Colonic mucosa (tissue), 4 donors: ENCODE measurements at places on chromosomes 7 and 10.

DNA sequence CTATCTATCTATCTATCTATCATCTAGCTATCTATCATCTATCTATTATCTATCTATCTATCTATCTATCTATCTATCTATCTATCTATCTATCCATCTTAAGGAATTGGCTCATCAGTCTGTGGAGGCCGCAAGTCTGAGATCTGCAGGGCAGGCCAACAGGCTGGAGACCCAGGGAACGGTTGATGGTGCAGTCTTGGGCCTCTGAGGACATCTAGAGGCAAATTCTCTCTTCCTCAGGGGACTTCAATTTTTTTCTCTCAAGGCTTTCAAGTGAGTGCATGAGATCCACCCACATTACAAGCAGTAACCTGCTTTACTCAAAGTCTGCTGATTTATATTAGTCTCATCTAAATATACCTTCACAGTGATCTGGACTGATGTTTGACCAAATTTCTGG lies 197.0 kb downstream of the GLRX3 start:
- no peak for DNase-seq

- peak; percentile 33 for DNase-seq
These were observed 141.4 kb upstream of the PRKCQ start for GRCh38 chr10:6721480-6721879.

DNA sequence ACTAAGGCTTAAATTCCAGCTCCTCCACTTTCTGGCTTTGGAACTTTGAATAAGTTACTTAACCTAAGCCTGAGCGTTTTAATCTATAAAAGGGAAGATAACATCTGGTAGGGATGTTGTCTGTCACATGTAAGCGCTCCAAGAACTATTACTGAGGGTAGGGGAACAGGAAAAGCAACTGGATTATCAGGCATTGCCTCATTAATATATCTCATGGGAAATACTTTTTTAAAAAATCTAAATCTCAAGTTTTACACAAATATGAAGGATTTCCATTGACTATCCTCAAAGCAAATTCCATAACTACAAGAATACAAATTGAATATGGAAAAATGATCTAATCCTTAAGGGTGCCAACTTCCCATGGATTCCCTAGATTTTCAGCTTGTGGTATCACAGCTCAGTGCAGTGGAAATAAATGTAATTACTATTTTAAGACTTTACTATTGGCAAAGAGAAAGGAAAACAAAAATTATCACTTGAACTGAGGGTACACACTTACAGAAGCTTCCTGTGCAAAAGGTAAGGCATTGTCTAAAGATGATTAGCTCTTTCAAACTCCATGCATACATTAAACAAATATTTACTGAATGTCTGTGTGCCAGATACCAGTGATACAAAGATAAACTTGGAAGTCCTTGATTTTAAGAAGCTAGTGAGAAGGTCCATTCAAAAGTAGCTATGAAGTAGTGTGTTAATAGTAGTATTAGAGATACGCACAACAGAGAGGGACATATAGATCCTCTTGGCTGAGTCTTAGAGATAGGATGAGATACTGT lies 38.4 kb downstream of the NT5C2 start:
- DNase-seq: no peak

GRCh38 chr10:17729630-17730029 lies 22.4 kb upstream of the TMEM236 start:
- no peak for DNase-seq

DNA sequence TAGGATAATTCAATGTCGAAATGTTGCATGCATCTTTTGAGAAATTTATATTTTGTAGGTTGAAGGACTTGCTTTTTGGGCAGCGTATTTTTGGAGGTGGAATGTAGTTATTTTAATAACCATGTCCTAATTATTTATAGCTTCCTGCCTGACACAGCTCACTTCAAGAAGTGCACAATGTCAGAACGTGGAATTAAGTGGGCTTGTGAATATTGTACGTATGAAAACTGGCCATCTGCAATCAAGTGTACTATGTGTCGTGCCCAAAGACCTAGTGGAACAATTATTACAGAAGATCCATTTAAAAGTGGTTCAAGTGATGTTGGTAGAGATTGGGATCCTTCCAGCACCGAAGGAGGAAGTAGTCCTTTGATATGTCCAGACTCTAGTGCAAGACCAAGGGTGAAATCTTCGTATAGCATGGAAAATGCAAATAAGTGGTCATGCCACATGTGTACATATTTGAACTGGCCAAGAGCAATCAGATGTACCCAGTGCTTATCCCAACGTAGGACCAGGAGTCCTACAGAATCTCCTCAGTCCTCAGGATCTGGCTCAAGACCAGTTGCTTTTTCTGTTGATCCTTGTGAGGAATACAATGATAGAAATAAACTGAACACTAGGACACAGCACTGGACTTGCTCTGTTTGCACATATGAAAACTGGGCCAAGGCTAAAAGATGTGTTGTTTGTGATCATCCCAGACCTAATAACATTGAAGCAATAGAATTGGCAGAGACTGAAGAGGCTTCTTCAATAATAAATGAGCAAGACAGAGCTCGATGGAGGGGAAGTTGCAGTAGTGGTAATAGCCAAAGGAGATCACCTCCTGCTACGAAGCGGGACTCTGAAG lies 620 bp downstream of the ZRANB1 start:
- DNase-seq: no peak

- no peak for DNase-seq
These were observed 56.5 kb upstream of the MPP7 start for GRCh38 chr10:28359334-28359733.

GRCh38 chr10:71390461-71390835 lies 6.3 kb upstream of the CDH23 start:
- no peak for DNase-seq

- DNase-seq: no peak
These were observed 13.1 kb downstream of the TECPR1 start for GRCh38 chr7:98238976-98239375.

DNA sequence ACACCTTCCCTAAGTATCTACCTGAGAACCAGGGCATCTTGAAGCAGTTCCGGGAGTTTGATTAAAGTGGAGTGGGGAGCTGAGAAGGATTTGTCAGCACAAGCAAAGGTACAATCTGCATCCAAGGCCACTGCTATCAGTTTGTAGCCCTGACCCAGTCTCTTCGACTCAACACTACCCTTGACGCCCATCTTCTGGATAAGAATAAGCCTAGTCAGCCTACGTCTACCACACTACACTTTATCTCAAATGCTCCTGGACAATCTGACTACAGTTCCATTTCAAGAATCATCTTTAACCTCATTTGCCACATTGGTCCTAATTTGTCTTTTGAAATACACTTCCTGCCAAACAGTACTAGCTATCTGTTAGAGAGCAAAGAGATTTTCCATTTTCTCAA lies 134.1 kb upstream of the C1GALT1 start:
- no peak for DNase-seq

GRCh38 chr10:100631192-100631591 lies 95.4 kb downstream of the HIF1AN start:
- DNase-seq: no peak

DNA sequence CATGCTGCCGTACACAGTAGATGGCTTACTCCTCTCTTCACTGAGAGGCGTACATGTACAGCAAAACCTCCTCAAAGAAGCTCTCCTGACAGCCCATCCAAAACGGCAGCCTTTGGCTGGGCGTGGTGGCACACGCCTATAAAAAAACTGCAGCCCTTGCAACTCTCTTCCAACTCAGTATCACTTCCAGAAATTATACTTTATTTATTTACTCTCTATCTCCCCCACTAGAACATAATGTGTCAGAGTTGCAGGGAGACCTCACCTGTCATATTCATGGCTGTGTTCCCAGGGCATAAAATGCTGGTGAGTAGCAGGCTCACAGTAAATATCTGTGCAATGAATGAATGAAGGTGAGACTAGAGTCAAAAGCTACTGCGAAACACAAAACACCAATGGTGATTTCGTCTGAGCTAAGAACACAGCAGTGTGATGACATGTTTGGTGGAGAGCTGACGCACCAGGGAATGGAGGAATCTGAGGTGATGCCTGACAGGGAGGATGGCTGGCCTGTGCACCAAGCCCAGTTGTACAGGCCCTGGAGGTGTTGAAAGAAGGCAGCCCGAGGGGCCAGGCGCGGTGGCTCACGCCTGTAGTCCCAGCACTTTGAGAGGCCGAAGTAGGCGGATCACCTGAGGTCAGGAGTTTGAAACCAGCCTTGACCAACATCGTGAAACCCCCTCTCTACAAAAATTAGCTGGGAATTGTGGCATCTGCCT lies 55.3 kb downstream of the COBL start:
- no peak for DNase-seq

DNA sequence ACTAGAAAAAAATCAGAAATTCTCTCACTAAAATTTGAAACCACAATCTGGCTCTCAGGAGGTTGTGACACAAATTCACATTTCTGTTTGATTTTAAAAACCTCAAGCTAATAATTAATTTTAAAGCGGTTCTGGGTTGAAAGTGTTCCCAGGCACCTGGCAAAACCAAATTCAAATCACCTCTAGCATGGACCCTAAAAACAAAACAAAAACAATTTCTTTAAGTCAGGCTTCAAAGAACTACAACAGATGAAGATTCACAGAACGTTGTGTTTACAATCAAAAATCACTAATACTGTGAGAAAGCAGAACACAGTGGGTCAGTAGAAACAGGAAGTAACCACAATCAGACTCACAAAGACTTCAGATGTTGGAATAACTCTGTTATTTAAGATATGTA lies 7.2 kb upstream of the RELN start:
- DNase-seq: no peak

- DNase-seq: no peak
These were observed 296.3 kb upstream of the SEMA3D start for GRCh38 chr7:85483177-85483576.

GRCh38 chr10:57221674-57222073 lies 860.6 kb upstream of the ZWINT start:
- DNase-seq: no peak

GRCh38 chr7:111012799-111013675 lies 77.9 kb upstream of the LRRN3 start:
- no peak for DNase-seq

DNA sequence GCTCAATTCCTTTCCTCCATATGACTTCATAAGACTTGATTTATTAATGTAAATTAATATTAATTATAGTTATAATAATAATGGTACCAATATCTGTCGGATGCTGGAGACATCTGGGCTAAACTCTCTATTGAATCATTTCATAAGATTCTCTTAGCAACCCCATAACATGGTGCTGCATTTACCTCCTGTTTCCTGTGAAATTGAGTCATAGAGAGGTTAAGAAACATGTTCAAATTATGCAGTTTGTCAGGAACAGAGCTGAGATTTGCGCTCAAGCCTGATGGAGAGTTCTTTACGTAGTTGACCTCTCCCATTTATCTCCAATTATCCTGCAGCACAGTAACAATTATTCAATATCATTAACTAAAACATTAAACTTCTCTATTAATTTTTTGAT lies 621.8 kb upstream of the FZD8 start:
- no peak for DNase-seq

GRCh38 chr7:99953649-99954048 lies 22.2 kb downstream of the AZGP1 start:
- no peak for DNase-seq

DNA sequence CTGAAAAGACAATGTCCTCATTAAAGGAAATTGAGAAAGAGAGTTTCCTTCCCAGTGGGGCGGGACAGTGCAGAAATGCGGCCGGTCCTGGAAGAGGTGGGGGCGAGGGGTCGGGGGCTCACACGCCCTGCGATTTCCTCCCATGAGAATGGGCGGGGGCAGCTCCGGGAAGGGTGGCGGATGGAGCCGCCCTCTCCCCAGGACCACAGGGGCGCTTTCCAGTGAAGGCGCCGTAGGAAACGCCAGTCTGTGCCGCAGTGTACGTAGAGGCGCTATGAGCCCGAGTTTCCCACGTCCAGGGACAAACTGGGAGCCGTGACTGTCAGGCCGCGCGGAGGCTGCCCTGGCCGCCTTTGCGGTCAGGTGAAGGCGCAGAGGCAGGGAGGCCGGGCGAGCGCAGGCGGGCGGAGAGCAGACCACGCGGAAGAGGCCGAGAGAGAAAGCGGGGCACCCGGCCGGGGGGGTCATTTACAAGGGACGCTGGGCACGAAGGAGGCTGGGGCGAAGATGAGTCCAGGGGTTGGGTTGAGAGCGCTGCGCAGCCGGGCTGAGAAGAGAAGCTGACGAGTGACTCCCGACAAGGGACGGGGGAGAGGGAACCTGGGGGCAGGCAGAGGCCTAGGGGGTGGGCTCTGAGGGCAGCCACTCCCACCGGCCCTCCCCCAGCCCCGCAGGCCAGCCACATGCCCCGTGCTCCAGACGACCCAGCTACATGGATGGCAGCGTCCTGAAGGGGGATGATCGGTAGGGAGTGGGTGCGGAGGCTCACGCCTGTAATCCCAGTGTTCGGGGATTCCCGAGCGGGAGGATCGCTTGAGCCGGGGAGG lies 45.0 kb downstream of the ALOX5 start:
- peak; percentile 53 for DNase-seq

GRCh38 chr10:126561921-126562680 lies 108.4 kb downstream of the C10orf90 start:
- DNase-seq: no peak

DNA sequence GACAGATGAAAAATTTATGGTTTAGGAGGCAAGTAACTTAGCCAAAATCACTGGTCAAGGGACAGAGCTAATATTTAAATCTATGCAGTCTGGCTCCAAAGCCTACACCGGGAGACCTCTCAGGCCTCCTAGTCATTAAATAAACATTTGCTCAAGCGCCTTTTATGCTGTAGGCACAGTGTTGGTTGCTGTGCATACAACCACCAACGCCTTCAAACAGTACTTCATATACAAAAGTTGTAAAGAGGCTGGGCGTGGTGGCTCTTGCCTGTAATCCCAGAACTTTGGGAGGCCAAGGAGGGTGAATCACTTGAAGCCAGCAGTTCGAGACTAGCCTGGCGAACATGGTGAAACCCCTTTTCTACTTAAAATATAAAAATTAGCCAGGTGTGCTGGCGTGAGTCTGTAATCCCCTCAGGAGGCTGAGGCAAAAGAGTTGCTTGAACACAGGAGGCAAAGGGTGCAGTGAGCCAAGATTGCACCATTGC lies 159.8 kb downstream of the MAGI2 start:
- peak; percentile 42 for DNase-seq

- no peak for DNase-seq
These were observed 71.8 kb upstream of the LRRN3 start for GRCh38 chr7:111018960-111019736.

DNA sequence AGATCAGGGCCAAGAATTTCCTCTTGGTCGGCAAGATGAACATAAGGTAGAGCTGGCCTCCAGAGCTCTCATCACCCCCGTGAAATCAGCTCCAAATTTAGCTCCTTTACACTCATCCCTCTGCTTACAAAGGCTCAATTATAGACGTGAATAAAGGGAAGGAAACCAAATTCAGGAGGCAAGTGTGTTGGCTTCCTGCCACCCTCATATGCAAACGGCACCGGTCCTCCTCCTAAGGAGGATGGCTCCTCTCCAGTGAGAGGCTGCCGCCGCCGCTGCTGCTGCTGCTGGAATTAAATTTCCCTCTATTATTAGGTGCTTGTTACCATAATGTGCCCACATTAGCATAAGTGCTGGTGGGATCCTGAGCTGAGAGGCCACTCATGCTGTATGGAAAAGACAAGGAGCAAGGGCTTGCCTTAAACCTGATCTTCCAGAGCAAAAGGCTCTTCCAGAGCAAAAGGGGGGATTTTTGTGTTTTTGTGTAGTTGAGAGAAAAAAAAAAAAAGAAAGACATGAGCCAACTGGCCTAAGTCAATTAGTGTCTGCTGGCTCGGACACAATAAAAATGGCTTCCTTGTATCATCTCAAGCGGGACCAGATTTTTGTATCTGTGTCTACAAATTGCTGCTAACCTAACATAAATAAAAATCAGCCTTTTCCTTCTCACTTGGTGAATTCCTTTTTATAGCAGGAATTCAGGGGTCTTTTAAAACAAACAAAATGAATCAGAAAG lies 68.4 kb downstream of the CDHR3 start:
- no peak for DNase-seq
